ENCODE measurements at places on chromosomes 5 and 9.

- no peak for DNase-seq
Observed at GRCh38 chr9:124311283-124311682, 53.5 kb downstream of the NEK6 start.

DNA sequence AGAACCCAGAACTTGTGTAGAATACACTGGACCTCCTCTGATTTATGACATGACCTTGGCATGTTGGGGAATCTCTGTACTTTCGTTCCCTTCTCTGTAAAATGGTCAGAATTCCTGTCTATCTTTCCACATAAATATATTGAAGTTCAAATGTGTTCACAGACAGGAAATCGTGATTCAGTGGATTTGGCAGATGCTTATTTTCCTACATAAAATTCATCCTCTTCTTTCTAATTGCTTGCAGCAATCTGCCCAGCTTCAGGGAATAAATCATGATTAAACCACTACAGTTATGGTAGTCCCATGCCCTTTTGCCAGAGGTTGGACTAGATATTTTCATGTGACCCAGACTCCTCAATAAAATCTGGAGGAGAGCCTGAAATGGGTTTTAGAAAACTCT, 52.1 kb upstream of the ARL15 start:
- DNase-seq, result no peak

- DNase-seq, result no peak
Observed at GRCh38 chr9:130254747-130255630, 10.6 kb upstream of the HMCN2 start.

DNA sequence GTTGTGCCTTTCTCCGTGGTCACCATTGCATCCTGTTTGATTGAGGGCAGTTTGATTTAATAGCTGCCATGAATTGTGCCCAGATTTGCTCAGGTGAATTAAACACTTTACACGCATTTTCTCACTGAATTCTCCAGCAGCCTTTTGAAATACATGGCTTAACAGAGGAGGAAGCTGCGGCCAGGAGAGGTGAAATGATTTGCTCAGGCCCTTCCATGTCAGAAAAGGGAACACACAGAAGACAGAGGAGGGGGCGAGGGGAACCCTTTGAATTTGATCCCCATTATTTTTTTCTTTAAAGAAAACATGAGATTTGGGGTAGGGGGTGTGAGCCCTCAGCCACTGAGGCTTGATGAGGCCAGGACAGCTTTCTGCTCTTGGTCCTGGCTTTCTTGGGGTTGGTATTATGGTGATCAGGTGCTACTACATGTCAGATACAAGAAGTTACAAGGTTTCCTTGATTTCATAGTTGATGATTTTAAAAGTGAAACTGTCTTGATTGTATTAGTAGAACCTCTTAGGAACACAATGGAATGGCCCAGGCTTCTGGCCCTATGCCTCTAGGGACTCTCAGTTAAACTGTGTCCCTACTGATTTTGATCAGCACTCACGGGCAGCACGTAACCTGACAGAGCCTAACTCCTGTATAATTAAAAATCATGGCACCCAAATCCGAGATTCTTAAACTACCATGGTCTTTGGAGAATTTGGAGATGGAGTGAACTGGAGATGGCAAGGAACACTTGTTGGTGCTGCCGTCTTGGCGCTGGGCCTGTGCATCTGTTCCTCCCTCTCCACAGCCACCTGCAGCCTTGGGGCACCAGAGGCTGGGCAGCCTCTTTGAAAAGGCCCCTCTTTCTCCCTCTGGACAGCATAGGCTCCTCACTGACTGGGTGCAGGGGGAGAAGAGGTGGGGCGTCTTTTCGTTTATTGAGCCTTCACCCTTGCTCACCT, 107.9 kb downstream of the TRIO start:
- no peak for DNase-seq

GRCh38 chr5:143793249-143793648, 18.7 kb upstream of the HMHB1 start:
- no peak for DNase-seq

GRCh38 chr5:119071561-119071995, 691 bp downstream of the DMXL1 start:
- no peak for DNase-seq

DNA sequence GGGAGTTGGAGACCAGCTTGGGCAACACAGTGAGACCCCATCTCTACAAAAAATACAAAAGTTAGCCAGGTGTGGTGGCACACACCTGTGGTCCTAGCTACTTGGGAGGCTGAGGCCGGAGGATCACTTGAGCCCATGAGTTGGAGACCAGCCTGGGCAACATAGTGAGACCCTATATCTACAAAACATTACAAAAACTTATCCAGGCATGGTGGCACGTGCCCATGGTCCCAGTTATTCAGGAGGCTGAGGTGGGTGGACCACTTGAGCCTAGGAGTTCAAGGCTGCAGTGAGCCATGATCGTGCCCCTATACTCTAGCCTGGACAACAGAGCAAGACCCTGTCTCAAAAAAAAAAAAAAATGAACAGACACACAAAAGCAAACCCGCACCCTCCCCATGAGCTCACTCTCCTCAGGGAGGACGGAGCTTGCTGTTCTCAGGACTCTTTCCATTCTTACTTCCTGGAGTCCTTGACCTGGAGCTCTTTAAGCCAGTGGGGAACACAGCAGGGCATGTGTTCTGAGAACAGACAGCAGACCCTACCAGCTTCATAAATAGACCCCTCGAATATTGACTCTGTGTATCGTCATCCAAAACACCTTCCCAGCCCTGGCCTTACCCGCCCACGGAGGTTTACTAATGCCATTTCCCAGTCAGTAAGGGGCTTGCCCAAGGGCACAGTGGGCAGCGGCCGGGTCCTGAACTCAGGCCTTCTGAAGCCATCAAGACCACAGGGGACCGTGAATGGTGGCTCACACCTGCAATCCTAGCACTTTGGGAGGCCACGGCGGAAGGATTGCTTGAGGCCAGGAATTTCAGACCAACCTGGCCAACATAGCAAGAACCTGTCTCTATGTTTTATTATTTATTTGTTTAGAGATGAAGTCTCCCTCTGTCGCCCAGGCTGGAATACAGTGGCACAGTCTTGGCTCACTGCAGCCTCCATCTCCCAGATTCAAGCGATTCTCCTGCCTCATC, 11.1 kb downstream of the PTGES2 start:
- no peak for DNase-seq

- no peak for DNase-seq
Observed at GRCh38 chr5:10391130-10391529, 37.6 kb downstream of the MARCHF6 start.

- peak; percentile 83 for DNase-seq
Observed at GRCh38 chr5:150398722-150399523, 13.8 kb downstream of the CD74 start.

GRCh38 chr9:132218208-132218607, 56.4 kb downstream of the NTNG2 start:
- no peak for DNase-seq

GRCh38 chr5:93589829-93590215, 6.8 kb downstream of the NR2F1 start:
- no peak for DNase-seq

- no peak for DNase-seq
Observed at GRCh38 chr9:96877269-96877668, 23.0 kb upstream of the ZNF782 start.

DNA sequence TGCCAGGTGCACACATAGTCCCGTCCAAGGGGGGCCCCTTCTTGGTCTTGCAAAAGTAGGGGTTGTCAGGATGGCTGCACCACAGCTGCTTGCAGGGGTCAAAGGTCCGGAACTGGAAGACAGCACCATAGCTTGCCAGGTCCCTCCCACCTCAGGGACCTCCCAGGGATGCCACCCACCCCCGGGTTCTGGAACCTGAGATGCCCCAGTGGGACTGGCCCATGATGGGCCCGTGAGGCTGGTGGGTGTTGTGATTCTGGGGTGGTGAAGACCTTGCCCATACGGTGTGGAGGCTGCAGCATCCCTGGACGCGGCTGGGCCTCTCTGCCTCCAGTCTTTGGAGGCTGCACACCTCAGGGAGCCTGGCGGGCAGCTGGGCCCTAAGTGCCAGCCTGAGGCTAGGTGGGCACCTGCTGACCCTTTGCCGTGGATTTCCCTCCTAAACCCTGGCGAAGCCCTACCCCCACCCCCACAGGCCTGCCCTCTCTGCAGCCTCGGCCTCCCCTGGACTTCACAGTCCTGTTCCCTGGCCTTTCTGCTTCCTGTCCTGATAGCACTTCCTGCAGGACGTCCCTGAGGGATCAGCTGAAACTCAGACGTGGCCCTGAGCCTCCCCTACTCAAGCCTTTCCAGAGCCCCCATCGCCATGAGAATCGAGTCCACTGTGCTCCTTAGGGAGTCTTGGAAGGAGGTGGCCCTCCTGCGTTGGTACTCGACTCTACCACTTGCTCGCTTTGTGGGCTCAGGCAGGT, 92.1 kb downstream of the ZNF354C start:
- no peak for DNase-seq

- DNase-seq, result no peak
Observed at GRCh38 chr5:151042453-151043093, 22.2 kb downstream of the GPX3 start.

- DNase-seq, result no peak
Observed at GRCh38 chr5:170235876-170236864, 3.4 kb downstream of the C5orf58 start.

GRCh38 chr5:153439130-153439529, 51.3 kb upstream of the GRIA1 start:
- DNase-seq, result no peak

GRCh38 chr5:87099968-87100367, 167.7 kb upstream of the RASA1 start:
- no peak for DNase-seq

GRCh38 chr9:99752417-99753109, 69.1 kb upstream of the NR4A3 start:
- DNase-seq, result no peak

DNA sequence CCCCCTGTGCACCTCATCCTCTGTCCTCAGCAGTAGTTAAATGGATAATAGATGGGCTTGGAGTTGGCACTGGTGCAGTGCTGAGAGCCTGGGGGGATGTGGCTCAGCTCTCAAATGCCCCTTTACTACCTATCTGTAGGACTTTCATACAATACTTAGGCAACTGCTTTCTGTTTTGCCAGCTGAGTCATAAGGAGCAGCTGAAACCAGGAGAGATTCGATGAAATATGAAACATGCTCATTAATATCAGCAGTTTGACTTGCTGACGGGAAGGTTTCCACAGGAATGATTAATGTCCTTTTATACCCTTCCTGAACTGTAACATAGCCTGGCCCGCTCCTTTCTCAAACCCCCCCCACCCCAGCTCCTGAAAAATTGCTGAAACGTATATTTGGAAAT, 142.6 kb downstream of the SAXO1 start:
- DNase-seq, result no peak

DNA sequence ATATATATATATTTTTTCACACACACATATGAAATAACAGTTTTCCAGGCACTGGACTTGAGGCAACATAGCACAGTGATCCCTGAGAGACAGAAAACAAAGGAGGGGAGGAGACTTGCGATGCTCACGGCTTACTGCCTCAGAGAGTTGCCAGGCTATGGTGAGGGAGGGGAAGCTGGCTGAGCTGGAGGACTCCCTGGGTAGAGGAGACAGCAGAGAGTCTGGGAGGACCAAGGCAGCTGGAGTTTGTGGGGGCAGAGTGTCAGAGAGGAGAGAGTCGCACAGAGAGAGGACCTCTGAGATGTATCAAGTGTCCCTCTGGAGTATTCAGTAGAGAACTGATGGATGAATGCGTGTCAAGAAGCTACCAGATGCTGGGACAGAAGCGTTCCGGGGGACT, 23.1 kb upstream of the QSOX2 start:
- DNase-seq, result no peak

DNA sequence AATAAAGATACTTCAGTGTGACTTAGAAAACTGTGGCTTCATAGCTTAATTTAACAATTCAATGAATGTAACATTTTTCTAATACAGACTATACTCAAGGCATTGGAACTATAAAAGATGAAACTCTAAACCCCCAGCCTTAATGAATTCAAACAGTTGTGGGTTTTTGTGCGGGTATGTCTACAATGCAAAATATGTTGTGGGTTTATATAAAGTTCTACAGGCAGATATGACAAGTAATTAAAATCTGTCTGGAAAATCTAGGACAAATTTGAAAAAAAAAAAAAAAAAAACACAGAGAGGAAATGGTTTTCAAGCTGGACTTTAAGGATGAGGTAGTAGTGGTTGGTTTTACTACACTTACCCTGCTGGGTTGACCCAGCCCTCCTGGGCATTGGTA, 467.5 kb upstream of the TLE4 start:
- DNase-seq, result no peak

DNA sequence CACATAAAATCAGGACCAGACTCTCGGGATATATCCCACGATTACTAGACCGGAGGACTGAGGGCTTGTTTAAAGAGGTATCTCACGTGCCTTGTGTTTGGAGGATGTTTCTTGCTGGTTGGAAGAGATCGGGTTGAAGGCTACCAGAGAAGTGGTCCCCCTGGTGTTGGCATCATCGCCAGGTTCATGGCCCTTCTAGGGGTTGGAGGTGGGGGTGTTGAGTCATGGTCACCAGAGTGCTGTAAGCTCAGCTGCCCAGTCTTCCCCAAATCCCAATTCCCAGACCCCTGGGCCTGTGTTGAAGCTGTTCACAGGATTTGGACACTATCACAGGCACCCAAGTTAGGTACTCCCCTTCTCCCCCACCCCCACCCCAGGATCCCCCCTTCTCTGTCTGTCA, 29.1 kb upstream of the PRDM12 start:
- no peak for DNase-seq

- DNase-seq, result no peak
Observed at GRCh38 chr9:114430457-114430856, 42.7 kb upstream of the AKNA start.

GRCh38 chr5:1636981-1637638, 113.3 kb upstream of the LPCAT1 start:
- DNase-seq, result no peak

GRCh38 chr9:90795871-90796317, 5.7 kb upstream of the SYK start:
- DNase-seq, result no peak

GRCh38 chr5:169768416-169768815, 131.3 kb downstream of the DOCK2 start:
- no peak for DNase-seq

GRCh38 chr5:87394411-87395165, 18.1 kb downstream of the CCNH start:
- no peak for DNase-seq

- DNase-seq, result no peak
Observed at GRCh38 chr9:133777068-133777791, 39.1 kb upstream of the SARDH start.

DNA sequence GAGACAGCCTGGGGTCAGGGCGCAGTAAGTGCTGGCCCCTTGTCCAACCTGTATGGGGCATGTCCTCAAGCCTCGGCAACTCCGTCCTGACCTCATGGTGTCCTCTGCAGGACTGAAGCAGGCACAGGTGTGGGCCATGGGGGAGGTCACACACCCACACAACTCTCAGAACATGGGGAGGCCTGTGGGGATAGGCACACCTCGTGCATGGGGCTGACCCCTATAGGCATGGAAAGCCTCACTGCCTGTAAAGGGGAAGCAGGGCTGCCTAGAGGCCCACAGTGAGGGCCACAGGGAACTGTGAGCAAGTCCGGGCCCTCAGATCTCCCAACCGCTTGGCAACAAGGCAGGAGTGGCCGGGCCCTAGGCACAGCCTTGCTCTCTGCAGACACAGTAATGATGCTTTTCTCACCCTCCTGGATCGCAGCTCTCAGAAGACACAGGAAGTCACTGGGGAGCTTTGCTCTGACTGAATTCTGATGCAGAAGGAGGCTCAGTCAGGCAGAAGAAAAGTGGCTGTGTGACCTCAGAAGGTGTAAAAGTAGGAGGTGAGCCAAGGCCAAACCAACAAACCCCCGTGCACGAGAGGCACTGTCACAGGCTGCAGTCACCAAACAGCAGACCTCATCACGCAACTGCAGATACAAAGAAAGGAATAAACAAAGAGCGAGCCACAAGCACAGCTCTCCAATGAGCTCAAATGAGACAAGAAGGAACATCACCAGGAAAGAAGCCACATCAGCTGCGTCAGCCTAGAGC, 5.4 kb downstream of the IPPK start:
- DNase-seq, result no peak
